ENCODE measurements at places on chromosomes 3 and 15.

GRCh38 chr3:113158171-113158570 lies 53.2 kb upstream of the BOC start:
- DNase-seq: no peak

GRCh38 chr3:189184566-189184965 lies 12.8 kb downstream of the TPRG1 start:
- no peak for DNase-seq

DNA sequence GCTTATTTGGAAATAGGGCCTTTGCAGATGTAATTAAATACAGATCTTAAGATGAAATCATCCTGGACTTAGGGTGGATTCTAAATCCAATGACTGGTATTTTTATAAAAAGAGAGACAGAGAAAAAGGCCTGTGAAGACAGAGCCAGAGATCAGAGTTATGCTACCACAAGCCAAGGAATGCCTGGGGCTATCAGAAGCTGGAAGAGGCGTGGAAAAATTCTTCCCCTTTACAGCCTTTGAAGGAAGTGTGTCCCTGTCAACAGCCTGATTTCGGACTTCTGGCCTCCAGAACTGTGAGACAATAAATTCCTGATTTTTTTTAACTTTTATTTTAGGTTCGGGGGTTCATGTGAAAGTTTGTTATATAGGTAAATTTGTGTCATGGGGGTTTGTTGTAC lies 154.1 kb upstream of the CADPS start:
- no peak for DNase-seq

- no peak for DNase-seq
These were observed 53.5 kb downstream of the MAGEF1 start for GRCh38 chr3:184658223-184658928.

GRCh38 chr3:139299261-139300132 lies 44.3 kb upstream of the MRPS22 start:
- no peak for DNase-seq

DNA sequence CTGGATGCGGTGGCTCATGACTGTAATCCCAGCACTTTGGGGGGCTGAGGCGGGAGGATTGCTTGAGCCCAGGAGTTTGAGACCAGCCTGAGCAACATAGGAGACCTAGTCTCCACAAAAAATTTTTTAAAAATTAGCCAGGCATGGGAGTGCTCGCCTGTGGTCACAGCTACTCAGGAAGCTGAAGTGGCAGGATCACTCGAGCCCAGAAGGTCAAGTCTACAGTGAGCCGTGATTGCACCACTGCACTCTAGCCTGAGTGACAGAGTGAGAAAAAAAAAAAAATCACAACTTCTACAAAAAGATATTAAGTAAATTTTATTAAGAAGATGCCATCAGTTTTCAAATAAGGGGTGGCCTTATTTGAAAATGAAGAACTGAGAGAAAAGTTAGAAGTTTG lies 11.9 kb upstream of the PLA2G4D start:
- DNase-seq: no peak

DNA sequence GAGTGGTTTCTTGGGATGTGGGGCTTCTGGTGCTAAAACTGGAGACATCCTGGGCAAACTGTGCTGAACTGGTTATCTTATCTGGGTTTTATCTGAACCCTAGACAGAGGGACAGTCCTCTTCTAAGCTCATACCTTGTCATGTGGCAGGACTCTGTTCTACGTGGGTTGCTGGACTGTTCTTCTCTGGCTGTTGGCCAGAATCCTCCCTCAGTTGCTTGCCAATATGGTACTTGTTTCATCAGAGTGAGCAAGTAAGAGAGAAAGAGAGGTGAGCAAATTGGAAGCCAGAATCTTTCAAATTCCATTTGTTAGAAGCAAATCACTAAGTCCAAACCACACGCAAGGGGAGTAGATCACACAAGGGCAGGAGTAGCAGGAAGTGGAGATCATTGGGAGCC lies 291.5 kb upstream of the TBL1XR1 start:
- no peak for DNase-seq

All from CD4-positive, alpha-beta T cell (primary cell).